Gastrocnemius medialis (tissue), 4 donors: ENCODE measurements at places on chromosomes 16 and 17. TPM values are rescaled to one million over a fixed set of nuclear protein-coding genes. Genes with fewer than 3 reads are reported as not detected.

SNX20 gene
- total RNA-seq = 4.0 TPM

PRRT2 gene
- total RNA-seq = not detected

BEAN1 gene
- not detected for total RNA-seq

DNA sequence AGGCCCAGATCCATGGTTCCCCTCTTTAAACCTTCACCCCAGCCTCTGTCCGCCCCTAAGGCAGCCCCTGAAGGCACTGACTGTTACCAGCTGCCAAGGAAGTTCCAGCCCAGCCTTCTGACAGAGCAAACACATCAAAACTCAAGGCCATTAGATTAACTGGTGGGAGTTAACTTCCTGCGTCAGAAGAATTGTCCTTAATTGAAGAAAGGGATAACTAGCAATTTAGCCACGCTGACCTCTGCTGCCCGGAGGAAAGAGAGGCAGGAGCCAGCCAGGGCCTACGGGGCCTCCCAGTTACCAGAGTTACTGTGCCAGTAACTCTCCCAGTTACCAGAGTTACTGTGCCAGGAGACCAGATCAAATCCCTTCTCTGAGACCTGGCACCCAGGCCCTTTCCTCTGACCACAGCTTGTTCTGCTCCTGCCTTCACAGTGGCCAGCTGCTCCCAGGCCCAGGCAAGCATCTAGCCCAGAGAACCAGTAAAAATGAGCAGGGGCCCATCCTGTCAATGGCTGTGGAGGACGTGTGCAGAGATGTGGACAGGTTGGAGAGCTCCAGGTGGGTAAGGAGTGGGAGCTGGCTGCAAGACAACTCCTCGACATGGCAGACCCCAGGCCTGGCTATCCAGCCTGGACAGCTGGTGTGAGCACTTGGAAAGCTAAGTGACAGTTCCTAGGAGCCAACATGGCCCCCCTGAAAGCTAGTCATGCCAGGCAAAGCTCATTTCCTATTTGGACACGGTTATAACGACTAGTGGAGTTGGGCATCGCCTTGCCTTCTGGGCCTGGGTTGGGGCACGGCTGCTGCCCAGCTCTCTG is 2.8 kb upstream of the PITPNM3 start:
- DNase-seq = no peak

DNA sequence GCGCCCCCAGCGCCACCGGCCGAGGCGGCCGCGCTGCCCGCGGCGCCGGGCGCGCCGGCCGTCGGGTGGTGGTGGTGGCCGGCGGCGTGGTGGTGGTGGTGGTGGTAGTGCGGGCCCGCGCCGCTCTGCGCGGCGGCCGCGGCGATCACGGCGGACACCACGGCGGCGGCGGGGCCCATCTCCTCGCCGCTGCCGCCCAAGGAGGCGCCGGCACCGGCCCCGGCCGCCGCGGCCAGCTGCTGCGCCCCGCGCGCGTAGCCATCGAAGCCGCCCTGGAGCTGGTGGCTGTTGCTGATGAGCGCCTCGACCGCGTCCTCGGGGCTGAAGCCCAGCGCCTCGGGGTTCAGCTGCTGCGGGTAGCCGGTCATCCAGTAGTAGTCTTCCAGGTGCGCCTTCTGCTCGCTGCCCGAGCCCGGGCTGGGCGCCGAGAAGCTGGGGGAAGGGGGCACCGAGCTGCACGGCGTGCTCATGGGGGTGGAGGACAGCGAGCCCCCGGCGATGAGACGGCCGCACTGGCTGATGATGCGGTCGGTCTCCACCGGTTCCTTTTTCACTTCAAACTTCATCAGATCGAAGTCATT is 1.2 kb downstream of the MAF start:
- no peak for DNase-seq

RNF166 gene
- 23.9 TPM for total RNA-seq

RBFOX1 gene
- total RNA-seq = 42.5 TPM

TNFRSF13B gene
- not detected for total RNA-seq
